Activated T-cell treated with anti-CD3 and anti-CD28 coated beads, Interleukin-2, amount 50 U/mL, for 48 hours (primary cell): ENCODE measurements at places on chromosomes 1 and 21.
A peak's percentile ranks its signal among the peaks of the same experiment; 100 is the strongest.

- DNase-seq, result no peak
These were observed 102.3 kb upstream of the FGGY start for GRCh38 chr1:59194621-59195020.

GRCh38 chr21:38753557-38753971 is 52.2 kb upstream of the ETS2 start:
- DNase-seq, result no peak

GRCh38 chr21:43728467-43729390 is 9.8 kb downstream of the PDXK start:
- peak; percentile 90 for DNase-seq

- DNase-seq, result no peak
These were observed 2.3 kb downstream of the EVA1C start for GRCh38 chr21:32414579-32415358.

GRCh38 chr1:169348383-169349036 is 19.1 kb downstream of the NME7 start:
- DNase-seq, result no peak

- no peak for DNase-seq
These were observed 122.4 kb downstream of the CDC7 start for GRCh38 chr1:91623020-91623419.

- DNase-seq, result no peak
These were observed 841.5 kb downstream of the KCNT2 start for GRCh38 chr1:195766709-195767108.

GRCh38 chr1:68180441-68181164 is 51.7 kb downstream of the WLS start:
- DNase-seq, result no peak

DNA sequence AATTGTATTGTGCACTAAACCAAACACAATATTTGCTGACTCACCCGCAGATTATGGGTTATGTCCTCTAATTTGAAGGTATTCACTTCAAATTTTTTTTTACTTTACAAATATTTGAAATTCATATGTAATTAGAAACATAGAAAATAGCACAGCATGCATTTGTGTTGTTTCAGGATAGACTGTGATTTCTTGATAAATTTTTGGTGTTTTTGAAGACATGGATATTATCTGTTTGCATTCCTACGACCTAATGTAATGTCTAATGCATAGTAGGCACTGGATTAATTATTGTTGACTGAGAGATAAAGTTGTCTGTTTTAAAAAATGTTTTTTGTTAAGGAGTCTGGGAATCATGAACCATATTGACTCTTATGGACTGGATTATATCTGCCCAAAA is 850.2 kb downstream of the BRINP3 start:
- no peak for DNase-seq

DNA sequence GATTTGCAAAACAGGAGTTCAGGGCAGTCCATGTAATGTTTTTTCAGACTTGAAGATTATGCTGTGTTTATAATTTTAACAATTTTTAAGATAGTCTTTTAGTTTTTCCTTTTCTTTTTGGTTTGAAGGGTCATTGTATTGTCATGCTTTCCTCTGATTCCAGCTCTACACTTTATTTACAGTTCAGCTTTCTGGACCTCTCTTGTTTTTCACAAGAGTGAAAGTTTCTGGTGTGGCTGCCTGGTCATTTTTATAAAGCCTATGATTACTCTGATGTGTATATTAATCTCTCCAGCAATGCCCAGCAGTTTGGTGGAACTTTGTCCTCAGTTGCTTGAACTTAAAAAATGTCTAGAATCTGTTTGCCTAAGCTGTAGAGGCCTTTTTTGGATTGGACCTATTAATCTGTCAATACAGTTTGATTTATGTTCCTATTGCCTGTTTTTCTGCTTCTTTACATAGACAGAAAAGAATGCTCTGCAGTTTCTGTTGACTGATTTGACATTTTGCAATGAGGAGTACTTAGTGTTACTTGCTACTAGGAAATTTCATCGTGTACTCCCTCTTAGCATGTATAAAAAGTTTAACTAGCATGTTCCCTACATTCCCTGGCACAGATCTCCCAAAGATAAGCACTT is 52.2 kb downstream of the XCL2 start:
- DNase-seq, result no peak

- no peak for DNase-seq
These were observed 546 bp downstream of the DONSON start for GRCh38 chr21:33587792-33588484.

- no peak for DNase-seq
These were observed 24.7 kb downstream of the SDE2 start for GRCh38 chr1:225974454-225974853.

GRCh38 chr1:147080006-147080661 is 92.1 kb downstream of the PRKAB2 start:
- peak; percentile 40 for DNase-seq

GRCh38 chr21:42525029-42525581 is 11.5 kb downstream of the SLC37A1 start:
- no peak for DNase-seq

- peak; percentile 91 for DNase-seq
These were observed 28.3 kb downstream of the EIF2D start for GRCh38 chr1:206583707-206584648.

- no peak for DNase-seq
These were observed 120.3 kb downstream of the C1orf21 start for GRCh38 chr1:184507165-184507564.

DNA sequence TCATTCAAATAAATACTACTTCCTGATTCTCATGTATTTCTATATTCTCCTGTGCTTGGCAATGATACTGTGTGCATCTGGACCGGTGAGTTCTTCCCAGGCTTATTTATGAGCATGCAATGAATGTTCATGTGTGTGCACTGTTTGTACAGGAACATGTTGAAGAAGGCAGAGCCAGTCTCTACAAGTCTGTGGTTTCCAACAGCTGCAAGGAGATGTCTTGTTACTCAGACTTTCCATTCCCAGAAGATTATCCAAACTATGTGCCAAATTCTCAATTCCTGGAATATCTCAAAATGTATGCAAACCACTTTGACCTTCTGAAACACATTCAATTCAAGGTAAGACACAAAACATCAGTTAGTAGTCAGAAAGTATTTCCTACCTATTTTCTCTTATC is 19.1 kb downstream of the FMO1 start:
- DNase-seq, result no peak

DNA sequence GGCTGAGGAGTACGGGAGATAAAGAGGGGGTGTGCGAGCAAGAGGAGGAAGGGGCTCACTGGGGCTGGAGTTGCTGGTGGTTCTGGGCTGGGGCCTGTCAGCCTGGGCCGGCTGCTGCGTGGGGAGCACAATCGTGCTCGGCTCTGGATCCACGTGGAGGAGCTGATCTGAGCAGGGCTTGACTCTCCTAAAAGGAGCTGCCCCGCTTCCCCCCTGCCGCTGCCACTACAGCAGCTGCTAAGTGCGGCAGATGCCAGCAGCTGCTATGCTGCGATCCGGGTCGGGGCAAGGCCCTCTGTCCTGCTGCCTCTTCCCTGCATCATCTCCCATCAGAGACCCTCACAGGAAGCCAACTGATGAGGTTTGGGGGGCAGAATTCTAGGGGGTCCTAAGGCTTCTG is 165.9 kb downstream of the PCBP3 start:
- peak; percentile 8 for DNase-seq

- no peak for DNase-seq
These were observed 57.2 kb upstream of the ARHGEF16 start for GRCh38 chr1:3397311-3397710.

DNA sequence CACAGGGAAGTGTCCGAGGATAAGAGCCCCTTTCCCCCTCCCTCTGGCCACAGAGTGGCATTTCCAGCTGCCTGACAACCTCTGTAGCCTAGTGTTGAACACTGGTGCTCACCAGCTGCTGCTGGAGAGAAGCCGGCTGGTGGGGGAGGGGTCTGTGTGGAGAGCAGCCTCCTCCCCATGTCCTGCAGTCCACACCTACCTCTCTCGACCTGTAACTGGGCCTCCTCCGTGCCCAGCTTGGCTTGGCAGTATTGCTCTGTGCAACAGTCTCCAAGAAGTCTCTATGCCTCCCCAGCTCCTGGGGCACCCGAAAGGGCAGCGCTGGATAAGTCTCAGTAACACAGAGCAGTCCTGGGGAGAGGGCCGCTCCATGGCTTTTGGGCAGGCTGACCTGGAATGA is 17.0 kb downstream of the PAPPA2 start:
- DNase-seq, result no peak

DNA sequence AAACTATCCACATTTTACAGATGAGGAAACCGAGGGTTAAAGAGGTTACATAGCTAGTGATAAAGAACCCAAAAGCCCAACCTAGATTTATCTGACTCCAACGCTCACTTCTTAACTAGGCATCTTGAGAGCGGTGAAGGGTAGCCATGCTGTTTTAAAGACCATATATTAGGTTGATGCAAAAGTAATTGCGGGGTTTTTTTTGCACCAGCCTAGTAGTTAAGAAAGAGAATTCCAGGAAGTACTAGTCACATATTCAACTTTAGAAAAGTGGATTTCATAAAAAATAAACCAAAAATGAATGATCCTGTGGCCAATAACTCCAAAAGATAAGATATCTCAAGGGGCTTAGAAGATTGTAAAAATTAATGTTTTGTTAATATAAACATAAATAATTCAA is 162.1 kb downstream of the GLUL start:
- DNase-seq, result no peak

GRCh38 chr1:162942916-162943559 is 82.1 kb upstream of the CCDC190 start:
- DNase-seq, result no peak

DNA sequence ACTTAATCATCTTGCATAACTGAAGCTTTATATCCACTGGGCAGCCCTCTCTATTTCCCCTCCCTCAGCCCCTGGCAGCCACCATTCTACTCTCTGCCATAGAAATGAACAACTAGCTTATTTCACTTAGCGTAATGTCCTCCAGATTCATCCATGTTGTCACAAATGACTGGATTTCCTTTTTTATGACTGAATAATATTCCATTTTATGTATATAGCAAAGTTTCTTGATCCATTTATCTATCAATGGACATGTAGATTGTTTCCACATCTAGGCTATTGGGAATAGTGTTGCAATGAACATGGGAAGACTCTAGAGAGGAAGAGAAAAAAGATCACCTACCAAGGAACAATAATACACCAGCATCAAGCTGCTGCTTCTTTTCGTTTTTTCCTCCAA is 32.1 kb upstream of the EEIG2 start:
- DNase-seq, result no peak

- DNase-seq, result no peak
These were observed 7.6 kb upstream of the SLC19A1 start for GRCh38 chr21:45549626-45550463.

GRCh38 chr1:240245629-240246020 is 153.9 kb downstream of the FMN2 start:
- no peak for DNase-seq

- DNase-seq, result no peak
These were observed 464.6 kb downstream of the PCP4 start for GRCh38 chr21:40331804-40332203.

DNA sequence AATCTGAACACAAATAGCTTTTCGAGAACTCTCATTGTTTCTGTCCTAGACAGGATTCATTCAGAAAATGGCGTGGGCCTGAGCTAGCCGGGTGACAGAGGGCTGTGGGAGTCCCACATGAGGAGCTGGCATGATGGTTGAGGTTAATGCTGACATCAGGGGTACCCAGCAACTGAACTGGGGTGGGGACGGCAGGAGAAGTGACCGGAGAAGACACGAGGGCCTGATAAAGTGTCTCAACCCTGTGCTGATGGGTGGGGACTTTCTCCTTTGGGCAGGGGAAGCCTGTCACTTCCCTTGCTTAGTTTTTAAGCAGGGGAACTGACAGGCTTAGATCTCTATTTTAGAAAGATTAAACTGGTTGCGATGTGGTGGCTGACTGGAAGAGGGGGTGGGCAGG is 14.6 kb downstream of the CHIT1 start:
- DNase-seq, result no peak

DNA sequence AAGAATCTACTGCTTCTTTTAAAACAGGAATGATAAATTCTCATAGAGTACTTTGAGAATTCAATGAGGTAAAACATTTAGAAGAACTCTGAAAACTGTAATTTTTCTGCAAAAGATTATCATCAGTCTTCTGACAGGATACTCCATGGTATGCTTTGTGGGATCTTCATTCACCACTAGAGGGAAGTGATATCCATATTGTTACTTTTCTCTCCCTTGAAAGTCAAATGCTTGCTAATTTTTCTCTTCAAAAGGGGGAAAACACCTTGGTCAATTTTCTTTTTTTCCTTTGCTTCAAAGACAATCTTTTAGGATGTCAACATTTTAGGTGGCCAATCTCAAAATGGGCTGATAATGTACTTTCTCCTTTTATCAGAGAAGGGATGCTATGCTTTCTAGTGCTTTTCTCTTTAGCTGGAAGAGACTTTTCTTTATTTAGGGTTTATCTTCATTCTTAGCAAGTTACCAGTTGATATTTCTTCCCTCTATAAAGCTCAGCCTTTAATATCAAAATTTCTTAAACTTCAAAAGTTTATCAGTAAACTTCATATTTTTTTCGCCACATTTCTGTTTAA is 95.5 kb downstream of the NEGR1 start:
- no peak for DNase-seq

DNA sequence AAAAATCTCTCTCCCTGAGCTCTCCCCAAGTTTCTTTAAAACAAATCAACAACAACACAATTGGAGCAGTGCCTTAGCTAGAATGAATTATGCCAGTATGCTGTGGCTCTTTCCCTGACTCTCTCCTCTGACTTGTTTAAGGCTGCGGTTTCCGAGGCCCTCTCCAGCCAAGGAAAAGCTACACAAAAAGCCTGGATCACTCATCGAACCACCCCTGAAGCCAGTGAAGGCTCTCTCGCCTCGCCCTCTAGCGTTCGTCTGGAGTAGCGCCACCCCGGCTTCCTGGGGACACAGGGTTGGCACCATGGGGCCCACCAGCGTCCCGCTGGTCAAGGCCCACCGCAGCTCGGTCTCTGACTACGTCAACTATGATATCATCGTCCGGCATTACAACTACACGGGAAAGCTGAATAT is 1.9 kb downstream of the S1PR1 start:
- DNase-seq, result peak; percentile 98

DNA sequence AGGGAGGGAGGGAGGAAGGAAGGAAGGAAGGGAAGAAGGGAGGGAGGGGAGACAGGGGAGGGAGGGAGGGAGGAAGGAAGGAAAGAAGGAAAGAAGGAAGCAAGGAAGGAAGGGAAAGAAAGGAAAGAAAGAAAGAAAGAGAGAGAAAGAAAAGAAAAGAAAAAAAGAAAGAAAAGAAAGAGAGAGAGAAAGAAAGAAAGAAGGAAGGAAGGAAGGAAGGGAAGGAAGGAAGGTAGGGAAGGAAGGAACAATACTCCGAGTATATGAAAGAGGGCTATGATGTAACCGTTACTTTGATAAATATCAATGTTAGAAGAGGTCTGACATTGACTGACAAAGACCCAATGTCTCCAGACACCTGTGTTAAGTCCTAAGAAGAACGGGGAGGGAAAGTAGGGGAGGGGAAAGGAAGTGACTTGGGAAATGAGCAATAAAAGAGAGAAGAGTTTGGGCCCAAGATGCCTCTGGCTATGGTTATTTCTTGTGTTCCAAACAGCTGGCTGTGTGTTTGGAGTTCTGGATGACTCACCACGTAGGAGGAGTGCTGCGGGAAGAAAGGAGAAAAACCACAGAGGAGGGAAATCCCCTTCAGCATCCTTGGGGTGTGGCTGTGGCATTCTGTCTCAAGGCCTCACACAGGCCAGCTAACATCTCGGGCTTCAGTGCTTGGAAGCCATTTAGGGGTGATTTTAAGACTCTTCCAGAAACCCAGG is 37.0 kb upstream of the RXRG start:
- DNase-seq, result peak; percentile 35
